ENCODE measurements at places on chromosomes 16 and 17. TPM values are rescaled to one million over a fixed set of nuclear protein-coding genes. Genes with fewer than 3 reads are reported as not detected.

DNA sequence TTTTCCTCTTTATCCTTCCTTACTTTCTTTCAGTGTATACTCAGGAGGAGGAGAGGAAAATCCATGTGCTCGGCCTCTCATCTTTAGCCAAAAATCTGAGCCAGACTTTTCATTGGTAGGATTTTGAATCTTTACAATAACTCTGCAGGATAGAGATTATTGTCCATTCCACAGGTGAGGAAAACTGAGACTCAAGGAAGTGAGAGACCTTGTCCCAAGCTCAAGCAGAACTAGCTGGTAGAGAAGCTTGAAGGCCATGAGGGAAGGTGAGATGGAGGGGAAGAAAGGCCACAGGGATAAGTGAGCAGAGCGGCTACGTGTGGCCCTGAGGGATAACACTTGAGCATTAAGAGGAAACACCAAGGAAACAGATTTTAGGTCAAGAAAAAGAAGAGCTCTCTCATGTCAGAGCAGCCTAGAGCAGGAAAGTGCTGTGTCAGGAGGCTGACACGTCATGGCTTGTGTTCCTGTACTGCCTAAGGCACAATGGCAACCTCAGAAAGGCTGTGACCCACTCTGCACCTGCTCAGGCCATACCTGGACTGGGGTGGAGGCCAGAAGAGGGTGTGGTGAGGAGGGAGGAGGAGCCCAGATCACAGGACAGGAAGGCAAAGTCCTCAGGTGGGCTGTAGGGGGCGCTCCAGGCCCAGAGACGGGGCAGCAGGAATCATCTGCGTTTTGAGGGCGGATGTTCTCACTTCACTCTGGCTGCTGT lies 11.9 kb downstream of the MT4 start:
- peak; percentile 78 for DNase-seq

GRCh38 chr17:40791787-40792436 lies 7.8 kb downstream of the KRT28 start:
- DNase-seq: peak; percentile 33

GRCh38 chr17:76641501-76641900 lies 2.1 kb downstream of the ST6GALNAC1 start:
- DNase-seq: peak; percentile 12

GRCh38 chr17:41013181-41013580 lies 4.3 kb upstream of the KRTAP3-1 start:
- DNase-seq: no peak

DNA sequence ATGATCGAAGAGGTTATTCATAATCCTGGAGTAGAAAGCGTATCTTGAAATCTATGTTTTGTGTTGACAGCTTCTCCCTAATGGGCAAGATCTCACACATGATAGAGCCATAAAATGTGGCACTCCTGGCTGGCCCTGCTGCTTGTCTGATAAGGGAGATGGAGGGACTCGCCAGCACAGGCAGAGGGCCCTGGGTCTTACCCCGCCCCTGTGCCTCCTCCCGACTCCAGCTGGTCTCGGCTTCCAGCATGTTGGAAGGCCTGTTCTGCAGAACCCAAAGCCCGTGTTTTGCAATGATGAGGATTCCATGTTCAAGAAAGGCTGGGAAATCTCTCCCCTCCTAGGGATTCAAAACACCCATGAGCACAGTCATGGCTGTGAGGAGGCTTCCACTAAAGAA lies 106.7 kb upstream of the SDK2 start:
- no peak for DNase-seq

DNA sequence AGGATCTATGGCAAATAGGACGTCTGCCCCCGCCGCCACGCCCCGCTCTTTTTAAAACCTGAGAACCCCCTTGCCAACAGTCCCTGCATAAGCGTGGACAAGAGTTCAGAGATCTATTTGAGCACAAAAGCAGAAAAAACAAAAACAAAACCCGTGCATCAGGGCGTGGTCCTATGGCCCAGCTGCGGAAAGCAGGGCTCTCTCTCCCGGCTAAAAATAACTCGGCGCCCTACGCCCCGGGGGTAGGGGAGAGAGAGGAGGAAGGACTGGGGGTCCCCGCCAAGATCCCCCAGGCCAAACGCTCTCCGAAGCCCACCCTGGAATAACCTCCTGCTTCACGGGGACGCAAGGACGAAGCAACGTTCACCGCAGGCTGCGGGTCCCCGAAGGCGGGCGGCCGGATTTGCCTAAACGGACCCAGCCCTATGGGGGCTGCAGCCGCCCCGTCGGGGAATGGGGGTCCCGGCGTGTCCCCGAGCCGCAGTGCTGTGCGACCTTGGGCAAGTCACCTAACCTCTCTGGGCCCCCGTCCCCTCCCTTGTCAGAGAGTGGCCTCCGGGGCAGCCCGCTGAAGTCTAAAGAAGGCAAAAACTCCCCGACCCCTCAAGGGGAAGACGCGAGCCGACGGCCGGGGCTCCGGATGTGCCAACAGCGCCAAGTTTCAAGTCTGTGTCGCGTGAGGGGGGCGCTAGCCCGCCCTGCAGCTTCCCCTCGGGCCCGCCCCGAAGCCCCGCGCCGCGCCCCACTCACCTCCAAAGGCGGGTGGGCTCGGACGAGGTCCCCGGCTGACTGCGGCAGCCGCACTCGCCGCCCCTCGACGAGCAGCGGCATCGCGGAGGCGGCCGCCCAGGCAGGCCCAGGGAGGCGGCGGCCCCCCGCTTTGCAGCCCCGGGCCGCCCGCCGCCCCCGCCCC lies 477 bp downstream of the NTAN1 start:
- no peak for DNase-seq

GRCh38 chr16:86354641-86355513 lies 155.4 kb upstream of the FOXF1 start:
- peak; percentile 72 for DNase-seq

GRCh38 chr17:70271200-70271599 lies 101.9 kb downstream of the KCNJ2 start:
- no peak for DNase-seq

The NAGPA gene
- total RNA-seq: 18.9 TPM

The DOC2B gene
- total RNA-seq: 30.6 TPM

All from NCI-H460 (cell line).